ENCODE measurements at places on chromosomes 4 and X.

- DNase-seq = no peak
These were observed 3.7 kb downstream of the MYOZ2 start for GRCh38 chr4:119139311-119139710.

GRCh38 chrX:79096145-79096556 lies 48.3 kb upstream of the GPR174 start:
- no peak for DNase-seq

GRCh38 chr4:47484168-47484567 lies 907 bp upstream of the ATP10D start:
- no peak for DNase-seq

- no peak for DNase-seq
These were observed 28.4 kb upstream of the NAP1L5 start for GRCh38 chr4:88725986-88726385.

DNA sequence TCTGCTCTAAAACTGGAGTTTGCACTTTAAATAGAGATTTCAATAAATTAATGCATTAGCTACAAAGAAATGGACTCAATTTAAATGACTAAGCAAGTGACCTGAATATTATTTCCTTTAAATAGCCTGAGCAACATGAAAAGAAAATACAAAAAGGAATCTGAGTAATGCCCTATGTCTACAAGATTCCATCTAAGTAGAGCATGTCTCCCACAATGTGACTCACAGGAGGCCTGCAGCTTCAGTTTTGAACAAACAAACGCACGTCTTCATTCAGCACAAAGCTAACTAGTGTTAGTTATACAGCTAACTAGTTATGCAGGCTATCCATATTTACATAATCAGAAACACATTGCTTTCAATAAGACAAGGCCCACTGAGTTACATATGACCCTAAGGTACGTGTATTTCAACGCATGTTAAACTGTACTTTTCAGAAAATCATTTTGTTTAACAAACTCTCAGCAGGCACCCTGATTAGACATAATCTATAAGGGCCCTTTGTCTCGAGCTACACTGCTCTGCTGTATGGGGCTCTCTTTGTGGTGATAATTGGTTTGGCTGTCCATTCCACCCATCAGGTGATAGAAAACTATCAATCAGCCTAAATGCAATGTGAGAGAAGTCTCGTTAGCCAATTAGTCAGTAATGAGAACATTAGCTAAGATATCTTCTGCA lies 116.5 kb downstream of the MAML3 start:
- peak; percentile 56 for DNase-seq

- DNase-seq = no peak
These were observed 122.9 kb downstream of the LDB2 start for GRCh38 chr4:16775411-16776154.

DNA sequence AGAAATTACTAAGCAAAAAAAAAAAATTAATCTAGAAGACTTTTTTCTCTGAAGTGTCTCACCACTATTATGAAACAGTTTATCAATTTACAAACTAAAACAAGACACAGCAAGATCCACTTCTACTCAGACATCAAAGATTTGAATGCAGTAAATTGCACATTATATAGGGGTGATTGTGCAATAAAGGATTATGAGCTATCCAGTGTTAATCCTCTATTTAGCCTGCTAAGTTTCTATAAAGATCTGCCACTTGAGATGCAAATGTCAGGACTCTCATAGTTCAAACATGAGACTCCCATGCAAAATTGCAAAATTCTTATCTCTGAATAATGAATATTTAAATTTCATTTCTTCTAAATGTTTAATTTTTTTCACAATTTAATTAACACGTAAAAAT lies 2.2 kb downstream of the TECRL start:
- DNase-seq = no peak

GRCh38 chr4:4762909-4763821 lies 96.3 kb upstream of the MSX1 start:
- peak; percentile 73 for DNase-seq

GRCh38 chr4:57098941-57099340 lies 11.2 kb downstream of the IGFBP7 start:
- no peak for DNase-seq

GRCh38 chrX:129769467-129770154 lies 10.1 kb upstream of the SASH3 start:
- no peak for DNase-seq

DNA sequence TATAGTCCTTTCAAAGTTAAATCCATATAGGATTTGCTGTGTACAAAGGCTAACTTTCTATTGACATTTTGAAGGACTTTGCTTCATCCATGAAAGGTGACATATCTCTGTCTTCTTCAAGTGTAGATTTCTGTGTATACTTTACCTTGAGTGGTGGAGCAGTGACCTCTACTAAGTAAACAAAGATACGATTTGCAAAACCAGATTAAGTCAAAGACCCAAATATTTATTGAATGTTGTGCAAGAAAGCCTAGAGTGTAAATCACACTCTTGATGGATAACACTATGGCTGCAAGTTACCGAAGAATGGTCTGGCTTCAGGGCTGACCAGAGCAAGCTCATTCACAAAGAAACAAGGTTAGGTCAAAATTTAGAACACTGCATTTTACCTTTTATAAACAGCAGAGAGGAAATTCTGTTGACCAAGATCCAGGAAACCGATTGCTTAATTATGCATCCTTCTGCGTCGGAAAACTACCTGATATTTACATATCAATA lies 5.4 kb upstream of the FGG start:
- no peak for DNase-seq

- no peak for DNase-seq
These were observed 47.9 kb downstream of the PTCHD1 start for GRCh38 chrX:23382572-23382971.

DNA sequence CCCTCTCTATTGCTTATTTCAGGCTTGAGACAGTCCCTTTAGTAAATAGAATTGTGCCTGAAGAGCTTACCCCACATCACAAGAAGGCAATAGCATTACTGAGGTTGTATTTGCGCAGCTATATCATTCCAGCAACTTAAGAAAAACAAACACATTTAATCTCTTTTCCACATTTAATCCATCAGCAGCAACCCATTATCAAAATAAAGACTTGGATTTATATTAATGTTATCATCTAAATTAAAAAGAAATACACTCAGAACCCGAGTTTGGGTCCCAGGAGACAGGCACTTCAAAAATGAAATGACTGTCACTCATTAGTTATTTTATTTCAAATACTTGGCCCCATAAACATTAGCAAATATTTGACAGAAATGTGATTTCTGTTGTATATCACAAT lies 10.4 kb downstream of the TFDP3 start:
- DNase-seq = no peak

DNA sequence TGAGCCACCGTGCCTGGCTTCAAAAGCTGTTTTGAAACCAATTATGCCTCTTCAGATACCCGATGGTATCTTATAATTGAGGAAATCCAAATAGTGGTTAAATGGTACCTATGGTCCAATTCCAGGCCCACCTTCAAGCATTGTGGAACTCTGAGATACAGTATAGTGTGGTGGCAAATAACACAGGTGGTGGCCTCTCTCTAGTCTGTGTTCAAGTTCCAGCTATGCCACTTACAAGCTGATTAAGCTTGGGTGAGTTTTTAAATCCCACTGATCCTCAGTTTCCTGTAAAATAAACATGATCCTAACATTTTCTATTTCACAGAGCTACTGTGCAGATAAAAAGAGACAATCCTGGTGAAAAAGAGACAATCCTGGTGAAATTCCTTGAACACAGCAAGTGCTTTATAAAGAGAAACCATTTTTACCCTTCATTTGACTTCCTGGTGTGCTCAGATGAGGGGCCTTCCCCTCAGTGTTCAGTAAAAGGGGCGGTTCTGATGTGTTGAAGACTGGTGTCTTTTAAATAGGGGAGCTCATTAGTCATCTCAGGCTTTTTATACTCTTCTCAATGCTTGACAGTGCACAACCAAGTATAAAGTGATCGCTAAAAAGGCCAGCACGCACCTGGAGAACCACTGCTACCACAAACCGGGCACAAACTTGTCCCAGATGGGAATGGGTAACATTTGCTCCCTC lies 30.8 kb upstream of the CD40LG start:
- no peak for DNase-seq

GRCh38 chr4:41385481-41385880 lies 128.8 kb downstream of the UCHL1 start:
- DNase-seq = no peak

- DNase-seq = no peak
These were observed 20.9 kb upstream of the DHX15 start for GRCh38 chr4:24605216-24605615.

DNA sequence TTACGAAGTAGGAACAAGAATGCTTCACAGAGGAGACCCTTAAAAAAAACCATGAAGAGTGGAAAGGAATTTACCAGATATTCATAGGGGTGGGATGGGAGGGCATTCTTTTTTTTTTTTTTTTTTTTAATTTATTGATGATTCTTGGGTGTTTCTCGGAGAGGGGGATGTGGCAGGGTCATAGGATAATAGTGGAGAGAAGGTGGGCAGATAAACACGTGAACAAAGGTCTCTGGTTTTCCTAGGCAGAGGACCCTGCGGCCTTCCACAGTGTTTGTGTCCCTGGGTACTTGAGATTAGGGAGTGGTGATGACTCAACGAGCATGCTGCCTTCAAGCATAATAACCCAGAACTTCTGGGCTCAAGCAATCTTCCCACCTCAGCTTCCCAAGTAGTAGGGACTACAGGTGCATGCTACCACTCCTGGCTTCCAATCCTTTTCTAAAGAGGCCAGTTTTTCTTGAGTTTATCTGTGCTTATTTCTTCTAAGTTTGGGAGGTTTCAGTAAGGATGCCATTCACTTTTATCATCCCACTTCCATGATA lies 65.9 kb upstream of the OGT start:
- DNase-seq = no peak

DNA sequence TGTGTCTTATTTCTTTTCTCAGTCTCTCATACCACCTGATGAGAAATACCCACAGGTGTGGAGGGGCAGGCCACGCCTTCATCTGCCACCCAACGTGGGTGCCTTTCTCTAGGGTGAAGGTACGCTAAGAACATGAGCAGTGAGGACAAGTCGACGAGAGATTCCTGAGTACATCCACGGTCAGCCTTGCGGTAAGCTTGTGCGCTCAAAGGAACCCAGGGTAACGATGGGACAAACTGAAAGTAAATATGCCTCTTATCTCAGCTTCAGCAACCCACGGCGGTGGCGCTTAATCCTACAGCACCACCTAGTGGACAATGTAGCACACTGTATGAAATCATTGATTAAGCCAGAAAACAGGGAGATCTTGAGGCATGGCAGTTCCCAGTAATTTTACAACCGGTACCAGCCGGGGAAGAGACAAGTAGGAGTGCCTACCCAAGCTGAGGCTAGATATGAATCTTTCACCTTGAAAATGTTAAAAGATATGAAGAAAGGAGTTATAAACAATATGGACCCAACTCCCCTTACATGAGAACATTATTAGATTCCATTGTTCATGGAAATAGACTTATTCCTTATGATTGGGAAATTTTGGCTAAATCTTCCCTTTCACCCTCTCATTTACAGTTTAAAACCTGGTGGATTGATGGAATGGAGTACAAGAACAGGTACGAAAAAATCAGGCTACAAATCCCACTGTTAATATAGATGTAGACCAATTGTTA lies 63.0 kb downstream of the ZNF732 start:
- DNase-seq = peak; percentile 33

- DNase-seq = no peak
These were observed 182.7 kb downstream of the KDR start for GRCh38 chr4:54942721-54943120.

- no peak for DNase-seq
These were observed 2050.7 kb downstream of the ARAP2 start for GRCh38 chr4:34193451-34194154.

DNA sequence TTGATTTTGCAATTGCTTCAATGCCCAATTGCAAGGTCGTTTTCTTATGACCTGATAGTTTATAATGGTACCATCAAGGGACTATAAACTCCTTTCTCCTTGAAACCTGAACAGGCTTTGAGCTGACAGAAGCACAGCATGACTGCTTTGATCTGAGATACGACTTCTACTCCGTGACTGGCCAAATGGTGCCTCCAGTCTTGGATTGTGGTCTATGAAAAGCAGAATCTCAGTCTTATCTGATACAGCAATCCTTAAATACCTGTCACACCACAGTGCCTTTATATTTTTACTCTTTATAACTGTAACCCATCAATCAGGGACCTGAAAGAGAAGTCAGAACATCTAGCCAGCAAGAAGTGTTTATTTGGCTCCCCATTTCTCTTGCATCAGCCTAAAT lies 93.1 kb downstream of the DOCK11 start:
- no peak for DNase-seq

GRCh38 chr4:102348701-102349100 lies 3.4 kb upstream of the SLC39A8 start:
- DNase-seq = no peak

DNA sequence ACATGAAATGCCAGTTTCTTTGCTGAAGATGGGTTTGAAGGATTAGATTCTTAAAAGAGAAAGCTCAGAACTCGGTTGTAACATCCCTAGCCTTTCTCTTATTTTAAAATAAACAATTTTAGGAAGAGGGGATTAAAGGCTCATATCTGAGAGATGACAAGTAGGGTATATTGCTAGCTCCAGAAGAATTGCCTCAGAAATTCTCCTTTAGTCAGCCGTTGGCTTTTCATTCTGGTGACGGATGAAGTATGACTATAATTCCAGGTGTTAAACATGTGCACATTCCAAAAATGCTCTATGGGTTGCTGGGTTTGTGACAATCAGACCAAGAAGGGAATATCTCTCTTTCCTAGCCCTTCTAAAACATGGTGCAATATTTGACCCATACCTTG lies 17.8 kb downstream of the DKK2 start:
- no peak for DNase-seq

- no peak for DNase-seq
These were observed 155.1 kb downstream of the ANXA5 start for GRCh38 chr4:121541696-121542095.

DNA sequence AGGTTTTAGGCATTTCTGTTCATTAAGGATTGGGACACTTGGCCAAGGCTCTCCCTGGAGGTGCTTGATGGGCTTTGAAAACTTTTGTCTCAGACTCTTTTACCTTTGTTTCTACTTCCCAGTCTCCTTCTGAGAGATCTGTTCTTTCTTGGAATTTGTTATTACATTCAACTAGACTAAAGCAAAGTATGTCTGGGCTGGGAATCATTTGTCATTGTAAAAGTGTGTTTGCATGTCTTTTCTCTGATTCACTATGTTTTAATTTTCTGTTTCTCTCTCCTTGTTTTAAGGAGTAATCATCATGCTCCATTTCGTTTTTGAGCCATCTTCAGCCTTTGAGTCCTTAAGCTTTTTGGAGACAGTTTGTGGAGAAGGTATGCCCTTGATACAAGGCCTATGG lies 12.2 kb upstream of the PGRMC2 start:
- DNase-seq = no peak

- DNase-seq = no peak
These were observed 950.9 kb upstream of the NDST4 start for GRCh38 chr4:116064331-116064730.

DNA sequence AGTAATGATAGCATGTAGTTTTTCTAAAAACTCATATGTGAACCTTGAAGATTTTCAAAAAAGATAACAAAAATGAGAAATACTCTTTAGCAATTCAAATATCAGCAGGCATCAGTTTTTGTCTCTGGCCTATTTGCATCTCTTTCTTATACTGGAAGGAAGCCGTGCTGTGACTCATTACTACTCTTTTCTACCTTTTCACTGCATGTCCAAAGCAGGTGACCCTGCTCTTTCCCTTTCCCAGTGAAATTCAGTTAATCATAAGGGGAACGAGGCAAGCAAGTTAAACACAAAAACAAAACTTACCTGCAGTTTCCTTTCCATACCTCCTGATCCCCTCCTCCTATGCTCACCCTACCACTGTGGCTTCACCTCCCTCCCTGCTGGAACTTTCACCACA lies 9.3 kb downstream of the SPATA4 start:
- DNase-seq = no peak

GRCh38 chrX:54288277-54288676 lies 69.6 kb downstream of the WNK3 start:
- no peak for DNase-seq
